Cortex of kidney (tissue), 1 donor: ENCODE measurements at places on chromosomes 4 and X.

GRCh38 chr4:25172961-25173915 lies 13.0 kb upstream of the SEPSECS start:
- no peak for DNase-seq

DNA sequence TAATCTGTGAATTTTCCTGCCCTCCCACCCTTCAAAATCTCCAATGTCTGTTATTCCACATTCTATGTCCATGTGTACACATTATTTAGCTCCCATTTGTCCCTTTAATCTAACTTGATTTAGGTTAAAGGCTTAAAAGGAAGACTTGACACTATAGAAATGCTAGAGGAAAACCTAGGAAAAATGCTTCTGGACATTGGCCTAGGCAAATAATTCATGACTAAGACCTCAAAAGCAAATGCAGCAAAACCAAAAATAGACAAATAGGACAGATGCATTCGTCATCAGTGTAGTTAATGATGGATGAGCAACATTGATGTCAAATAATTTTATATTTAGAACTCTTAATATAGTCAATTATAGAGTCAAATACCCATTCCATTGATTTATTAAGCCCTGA lies 36.9 kb downstream of the INTU start:
- DNase-seq: no peak

DNA sequence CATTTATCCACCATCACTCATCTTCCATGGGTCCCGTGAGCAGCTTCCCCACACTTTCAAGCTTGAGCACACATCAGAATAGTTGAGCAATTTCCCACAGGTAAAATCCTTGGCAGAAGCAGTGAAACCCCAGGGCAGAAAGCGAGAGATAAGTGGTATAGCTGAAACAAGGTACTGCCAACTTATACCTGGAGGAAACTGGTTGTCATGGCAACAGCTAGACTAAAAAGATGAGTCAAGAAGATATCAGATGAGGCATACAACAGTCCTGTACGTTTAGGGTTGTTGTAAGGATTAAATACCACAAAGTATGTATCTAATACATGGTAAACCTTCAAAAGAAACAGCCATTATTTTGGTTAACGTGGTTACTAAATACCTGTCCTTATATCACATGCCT lies 66.9 kb upstream of the PHOX2B start:
- DNase-seq: no peak

DNA sequence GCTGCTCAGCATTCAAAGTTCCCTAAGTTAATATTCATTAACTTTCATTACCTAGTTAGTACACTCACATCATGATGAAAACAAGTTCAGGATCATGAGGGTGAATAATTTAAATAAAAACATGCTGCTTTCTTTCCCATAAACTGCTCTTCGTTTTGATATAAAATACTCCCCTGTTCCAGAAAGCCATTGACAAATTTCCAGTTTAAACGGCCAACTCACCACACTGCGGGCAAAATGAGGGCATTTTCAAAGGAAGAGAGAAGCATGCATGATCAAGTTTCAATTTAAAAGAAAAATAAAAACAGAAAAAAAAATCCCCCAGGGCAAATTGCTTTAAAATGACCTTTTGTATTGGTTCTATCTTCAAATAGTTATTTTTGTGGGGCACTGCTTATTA lies 69.6 kb downstream of the EPHA5 start:
- DNase-seq: no peak

DNA sequence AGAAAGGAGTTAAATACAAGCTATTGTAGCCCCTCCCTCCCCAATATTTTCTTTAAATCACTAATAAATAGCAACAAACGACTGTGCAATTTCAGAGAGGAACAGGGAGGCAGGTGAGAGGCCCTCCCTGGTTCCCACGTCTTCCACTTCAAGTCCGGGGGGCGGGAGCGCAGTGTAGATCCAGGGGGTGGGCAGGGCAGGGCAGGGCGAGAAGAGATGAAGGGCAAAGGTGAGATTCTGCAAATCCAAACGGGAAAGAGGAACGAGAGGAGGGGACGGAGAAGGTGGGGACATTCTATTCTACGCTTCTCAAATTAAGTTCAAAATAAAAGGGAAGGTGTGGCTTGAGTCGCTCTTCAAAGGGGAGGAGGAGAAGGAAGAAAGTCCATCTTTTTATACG lies 6.8 kb downstream of the NKX6-1 start:
- DNase-seq: no peak

- no peak for DNase-seq
Observed at GRCh38 chrX:112867570-112867969, 26.9 kb upstream of the AMOT start.

DNA sequence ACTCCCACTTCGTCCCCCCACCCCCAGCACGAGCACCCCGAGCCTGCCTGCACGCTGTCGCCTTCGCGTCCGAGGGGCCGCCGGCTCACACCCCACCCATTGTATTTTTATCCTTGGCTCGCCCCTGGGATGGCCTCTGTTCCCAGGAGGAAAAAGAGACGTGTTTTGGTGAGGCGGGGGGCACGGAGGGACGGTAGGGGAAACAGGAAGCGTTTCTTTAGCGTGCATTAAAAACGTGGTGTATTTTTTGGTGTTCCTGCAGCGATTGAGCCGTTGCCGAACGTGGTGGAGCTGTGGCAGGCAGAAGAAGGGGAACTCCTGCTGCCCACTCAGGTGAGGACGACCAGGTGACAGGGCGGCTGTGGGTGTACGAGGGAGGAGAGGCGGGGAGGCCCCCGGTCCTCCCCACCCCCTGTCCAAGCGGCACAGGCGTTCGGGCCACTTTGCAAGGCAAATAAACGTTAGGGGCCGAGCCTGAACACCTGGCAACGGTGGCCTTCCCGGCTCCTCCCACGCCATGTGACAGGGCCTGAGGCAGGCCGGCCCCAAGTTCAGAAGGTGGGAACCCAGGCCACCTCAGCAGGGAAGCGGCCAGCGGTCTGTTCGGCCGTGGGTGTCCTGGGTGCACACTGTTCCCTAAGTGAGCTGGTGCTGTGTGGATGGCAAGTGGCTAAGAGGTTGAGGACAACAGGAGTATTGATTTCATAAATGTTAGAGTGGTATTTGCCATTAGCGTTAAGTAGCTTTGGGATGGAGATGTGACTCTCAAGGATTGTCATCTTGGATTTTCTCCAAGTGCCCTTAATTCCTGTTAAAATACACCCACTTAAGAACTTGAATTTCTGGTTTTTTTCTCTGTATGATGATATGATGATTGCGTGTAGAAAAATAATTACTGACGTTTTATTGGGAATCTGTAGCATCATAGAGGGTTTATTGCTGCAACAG lies 1.1 kb downstream of the TMEM131L start:
- DNase-seq: no peak

DNA sequence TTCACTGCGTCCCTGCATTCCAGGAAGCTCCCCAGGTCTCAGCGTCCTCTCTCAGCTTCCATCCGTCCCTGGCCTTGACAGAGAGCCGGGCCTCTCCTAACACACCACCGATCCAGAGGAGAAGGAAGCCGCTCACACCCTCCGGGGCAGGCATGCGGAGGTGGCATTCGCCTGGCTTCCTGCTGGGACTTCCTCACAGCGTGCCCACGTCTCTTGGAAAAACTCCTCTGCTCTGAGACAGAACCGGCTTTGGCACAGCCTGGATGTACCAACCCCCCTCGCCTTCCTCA lies 3.2 kb downstream of the CTAG2 start:
- DNase-seq: no peak

GRCh38 chrX:66163447-66163846 lies 600 bp upstream of the HEPH start:
- no peak for DNase-seq

- DNase-seq: no peak
Observed at GRCh38 chr4:108361886-108362285, 193.2 kb upstream of the LEF1 start.

DNA sequence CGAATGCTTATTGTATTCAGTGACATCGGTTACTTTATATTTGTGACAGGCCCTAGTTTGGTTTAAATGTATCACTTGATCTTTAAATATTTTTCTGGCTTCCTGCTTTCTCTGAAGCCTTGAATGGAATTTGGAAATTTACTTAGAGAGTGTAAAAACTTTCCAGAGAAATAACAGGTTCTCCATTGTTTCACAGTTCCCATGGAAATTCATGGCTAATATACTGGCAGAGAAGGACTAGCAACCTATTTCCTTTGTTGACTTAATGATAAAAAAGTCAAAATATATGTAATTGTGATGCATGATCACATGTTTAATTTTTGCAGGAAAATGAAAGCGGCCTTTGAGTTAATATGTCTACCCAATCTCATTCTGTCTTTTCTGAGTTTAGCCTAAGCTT lies 13.2 kb downstream of the NEIL3 start:
- DNase-seq: no peak

DNA sequence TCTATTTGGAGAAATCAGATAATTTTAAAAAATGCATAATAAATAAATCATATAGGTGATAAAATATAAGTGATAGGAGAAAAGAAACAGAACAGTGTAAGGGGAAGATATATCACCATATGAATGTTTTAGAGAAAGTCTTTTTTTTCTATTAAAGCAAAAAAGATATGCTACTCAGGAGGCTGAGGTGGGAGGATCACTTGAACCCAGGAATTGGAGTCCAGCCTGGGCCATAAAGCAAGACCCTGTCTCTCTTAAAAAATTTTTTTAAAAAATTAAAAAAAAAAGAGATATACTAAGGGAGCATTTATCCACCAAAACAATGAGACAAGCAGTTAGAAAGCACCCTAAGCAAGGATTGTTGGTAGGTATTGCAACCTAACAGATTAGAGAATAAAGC lies 6.1 kb downstream of the TMEM156 start:
- no peak for DNase-seq

GRCh38 chr4:152054731-152055130 lies 293.9 kb upstream of the GATB start:
- no peak for DNase-seq

- no peak for DNase-seq
Observed at GRCh38 chrX:140250391-140250790, 254.5 kb downstream of the SOX3 start.

DNA sequence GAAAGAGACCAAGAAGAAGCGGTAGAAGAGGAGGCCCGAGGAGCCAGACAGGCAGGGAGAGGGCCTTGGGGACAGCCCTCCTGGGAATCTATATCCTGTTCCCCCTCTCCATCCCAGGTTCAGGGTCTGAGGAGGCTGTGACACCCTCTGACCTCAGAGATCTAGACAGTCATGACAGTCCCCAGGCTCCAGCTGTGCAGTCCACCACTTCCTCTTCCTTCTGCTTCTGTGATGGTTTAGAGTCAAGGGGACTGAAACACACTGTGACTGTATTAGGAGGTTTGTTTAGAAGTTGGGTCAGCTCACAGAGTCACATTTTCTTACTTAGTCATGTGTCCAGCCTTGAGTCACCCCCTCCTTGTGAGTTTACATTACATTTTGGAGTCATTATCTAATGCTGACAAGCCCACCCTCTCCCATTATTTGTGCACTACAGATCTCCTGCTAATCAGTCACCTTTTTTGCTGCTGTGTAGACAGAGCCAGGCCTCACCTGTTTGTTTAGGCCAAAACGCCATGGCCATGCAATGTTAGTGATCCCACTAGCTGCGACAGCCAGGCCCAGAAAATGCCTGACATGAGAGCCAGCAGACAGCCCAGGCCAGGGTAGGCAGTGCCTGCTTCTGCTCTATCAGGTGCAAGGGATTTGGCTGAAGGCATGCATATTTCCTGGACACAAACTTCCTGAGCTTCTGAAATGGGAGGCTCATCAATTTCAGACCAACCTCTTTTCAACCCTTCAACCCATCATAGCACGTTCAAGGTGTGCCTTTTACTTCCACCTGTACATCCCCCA lies 26.0 kb downstream of the MANBA start:
- DNase-seq: no peak

- DNase-seq: no peak
Observed at GRCh38 chr4:158630893-158631292, 40.8 kb downstream of the C4orf46 start.

DNA sequence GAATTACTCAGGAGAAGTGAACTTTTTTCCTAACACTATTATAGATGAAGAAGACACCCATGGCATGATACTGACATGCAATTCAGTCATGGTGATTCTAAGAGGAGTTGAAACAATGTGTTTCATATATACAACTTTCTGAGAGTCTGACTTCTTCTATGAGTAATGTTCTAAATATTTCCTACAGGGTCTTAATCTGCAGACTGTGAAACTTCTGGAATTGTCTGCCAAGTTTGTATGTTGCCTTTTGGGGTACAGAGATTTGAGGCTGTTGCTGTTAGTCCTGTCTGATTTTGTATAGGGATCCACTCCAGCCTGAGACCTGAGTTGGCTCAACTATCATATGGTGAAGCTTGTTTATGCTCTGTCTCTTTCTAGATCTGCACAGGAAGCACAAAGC lies 160.6 kb upstream of the GATB start:
- DNase-seq: no peak

DNA sequence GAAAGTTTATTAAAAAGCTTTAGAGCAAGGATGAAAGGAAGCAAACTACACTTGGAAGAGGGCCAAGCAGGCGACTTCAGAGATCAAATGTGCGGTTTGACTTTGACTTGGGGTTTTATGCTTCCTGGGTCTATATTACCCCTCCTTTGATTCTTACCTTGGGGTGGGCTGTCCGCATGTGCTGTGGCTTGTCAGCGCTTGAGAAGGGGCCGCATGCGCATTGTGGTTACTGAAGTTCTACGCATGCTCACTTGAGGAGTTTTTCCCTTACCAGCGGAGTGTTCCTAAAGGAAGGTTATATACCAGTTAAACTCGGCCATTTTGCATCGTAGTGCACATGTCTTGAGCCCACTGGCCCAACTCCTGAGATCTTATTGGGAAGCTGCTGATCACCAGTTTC lies 9.9 kb downstream of the ZNF157 start:
- DNase-seq: no peak

GRCh38 chr4:1542516-1543320 lies 136.5 kb upstream of the NKX1-1 start:
- DNase-seq: no peak

GRCh38 chrX:65610481-65610880 lies 57.0 kb upstream of the MSN start:
- DNase-seq: no peak
